ENCODE measurements at places on chromosomes 7 and 10.

DNA sequence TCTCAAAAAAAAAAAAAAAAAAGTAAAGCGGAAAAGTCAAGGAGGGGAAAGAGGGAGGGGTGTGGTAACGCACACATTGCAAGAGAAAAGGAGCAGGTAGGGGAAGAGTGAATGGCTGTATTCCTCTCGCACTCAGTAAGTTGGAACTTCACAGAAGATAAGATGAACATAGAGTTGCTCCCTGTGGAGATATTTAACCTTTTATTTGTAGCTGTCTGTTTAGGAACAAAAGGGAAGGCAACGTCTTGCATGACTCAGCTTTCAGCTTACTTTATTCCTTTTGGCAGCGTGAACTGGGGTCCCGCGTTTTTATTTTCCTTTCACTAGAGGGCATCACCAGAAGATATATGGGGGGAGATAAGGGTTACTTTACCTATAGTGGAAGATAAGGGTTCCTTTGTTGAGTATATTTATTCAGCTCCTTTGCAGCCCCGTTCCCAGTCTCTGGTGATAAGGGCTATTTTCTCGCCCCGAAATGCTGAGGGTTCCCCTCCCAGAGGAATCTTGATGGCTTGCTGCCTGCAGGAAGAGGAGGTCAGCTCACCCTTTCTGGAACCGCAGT is 78.5 kb downstream of the APBB1IP start:
- peak; percentile 68 for DNase-seq

GRCh38 chr7:22860784-22861482 is 38.3 kb upstream of the TOMM7 start:
- no peak for DNase-seq

DNA sequence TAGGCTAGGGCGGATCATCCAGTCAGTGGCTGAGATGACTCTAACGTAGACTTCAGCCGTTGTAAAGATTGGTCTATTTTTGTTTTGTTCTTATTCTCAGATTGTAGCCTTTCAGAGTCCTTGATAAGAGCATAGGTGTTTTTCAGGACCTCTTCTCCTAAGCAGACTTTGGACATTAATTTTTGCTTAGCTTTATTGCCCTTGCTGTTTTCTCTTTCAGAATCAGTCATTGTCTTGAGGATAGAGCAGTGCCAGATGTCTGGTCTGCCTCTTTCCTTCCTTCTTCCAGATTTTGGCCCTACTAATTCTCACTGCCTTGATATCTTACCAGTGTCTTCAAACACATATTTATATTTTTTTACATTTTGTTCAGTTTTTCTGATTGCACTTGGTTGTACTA is 49.5 kb downstream of the C1GALT1 start:
- no peak for DNase-seq

- no peak for DNase-seq
These were observed 53.4 kb upstream of the KIF5B start for GRCh38 chr10:32109603-32110002.

DNA sequence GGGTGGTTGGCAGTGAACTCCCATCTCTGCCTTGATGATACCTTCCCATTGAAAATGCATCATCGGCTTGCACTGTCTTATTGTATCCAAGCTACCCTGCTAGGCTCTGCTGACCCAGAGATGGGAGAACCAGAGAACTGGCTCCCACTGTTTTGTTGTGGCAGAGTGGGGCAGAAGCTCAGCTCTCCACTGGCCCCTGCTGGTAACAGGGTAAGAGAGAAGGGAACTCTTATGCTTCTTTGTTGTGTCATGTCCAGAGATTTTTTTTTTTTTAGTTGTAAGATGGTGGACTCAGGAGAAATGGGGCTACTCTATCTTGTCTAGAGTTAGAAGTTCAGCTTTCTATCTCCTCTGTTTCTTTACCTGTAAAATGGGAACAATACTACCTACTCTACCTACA is 100.5 kb upstream of the SDK1 start:
- no peak for DNase-seq

DNA sequence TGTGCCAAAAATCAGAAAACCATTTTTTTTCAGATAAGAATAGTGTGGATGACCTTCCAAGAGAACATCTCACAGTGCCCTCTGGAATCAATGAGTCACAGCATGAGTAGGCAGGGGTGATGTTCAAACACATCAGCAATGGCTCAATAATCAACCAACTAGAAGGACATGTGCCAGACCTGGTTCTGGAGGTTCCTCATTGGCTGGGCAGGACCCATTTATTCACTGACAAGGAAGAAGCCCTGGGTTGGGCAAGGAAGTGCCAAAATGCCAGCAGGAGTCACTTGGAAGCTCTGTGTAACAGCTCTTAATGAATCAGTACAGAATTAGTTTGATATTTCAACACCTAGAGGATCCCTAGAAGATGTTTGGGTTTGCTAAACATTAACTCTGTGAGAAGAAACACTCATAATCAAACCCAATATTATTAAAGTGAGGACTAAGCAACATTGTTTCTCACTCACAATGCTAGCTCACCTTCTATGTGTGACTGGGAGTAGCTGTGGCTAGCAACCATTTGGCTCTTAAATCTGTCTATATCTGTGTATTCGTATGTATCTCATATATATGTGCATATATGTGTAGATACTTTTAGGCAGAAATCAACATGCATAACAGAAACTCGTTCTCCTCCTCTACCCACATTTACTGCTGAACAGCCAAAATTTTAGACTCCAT is 72.3 kb upstream of the APBB1IP start:
- DNase-seq, result no peak

- DNase-seq, result no peak
These were observed 209.3 kb downstream of the MTERF1 start for GRCh38 chr7:91671245-91671644.

DNA sequence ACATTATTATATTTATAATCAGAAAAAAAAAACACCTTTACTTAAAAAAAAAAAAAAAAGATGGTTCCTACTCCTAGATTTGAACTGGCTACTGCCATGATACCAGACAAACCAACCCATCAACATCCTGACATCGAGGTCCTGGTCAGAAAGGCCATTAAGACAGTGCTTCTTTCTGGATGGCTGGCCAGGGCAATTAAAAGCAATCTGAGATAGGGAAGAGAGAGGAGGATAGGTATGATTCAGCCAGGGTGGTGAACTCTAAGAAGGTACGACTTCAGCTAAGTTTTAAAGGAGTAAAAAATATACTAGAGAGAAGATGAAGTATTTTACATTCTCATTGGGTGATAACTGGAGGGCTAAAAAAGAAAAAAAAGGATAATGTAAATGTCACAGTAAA is 139.0 kb downstream of the DOCK4 start:
- DNase-seq, result no peak

DNA sequence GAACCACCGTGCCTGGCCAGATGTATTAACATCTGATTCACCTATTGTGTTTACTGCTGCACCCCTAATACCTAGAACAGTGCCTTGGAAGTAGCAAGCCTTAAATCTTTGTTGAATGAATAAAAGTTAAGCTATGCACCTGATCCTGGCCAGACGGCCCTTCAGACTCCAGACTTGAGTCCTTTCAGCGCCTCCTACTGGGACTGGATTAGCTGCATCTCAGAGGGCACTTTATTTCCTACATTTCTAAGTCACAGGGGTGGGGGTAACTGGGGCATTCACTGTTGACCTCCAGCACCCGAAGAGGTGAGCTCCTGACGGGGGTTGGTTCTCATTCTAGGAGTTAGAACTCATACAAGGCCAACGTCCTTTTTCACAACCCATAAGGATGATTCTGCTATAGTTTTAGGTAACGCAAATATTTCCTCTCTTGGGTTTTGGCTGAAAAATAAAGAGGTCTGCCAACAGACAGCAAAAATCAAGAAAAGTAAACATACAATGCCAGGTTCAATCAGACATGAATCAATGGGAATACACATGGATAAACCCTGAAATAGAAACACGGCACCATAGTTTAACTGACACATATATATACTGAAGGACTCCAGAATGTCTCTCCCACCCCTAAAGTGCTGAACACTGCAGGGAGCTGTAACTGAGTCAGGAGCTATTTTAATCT is 48.0 kb upstream of the DLG5 start:
- DNase-seq, result no peak

- no peak for DNase-seq
These were observed 19.8 kb upstream of the FAM133B start for GRCh38 chr7:92609921-92610518.

- DNase-seq, result no peak
These were observed 50.7 kb downstream of the PDGFA start for GRCh38 chr7:468681-469562.

DNA sequence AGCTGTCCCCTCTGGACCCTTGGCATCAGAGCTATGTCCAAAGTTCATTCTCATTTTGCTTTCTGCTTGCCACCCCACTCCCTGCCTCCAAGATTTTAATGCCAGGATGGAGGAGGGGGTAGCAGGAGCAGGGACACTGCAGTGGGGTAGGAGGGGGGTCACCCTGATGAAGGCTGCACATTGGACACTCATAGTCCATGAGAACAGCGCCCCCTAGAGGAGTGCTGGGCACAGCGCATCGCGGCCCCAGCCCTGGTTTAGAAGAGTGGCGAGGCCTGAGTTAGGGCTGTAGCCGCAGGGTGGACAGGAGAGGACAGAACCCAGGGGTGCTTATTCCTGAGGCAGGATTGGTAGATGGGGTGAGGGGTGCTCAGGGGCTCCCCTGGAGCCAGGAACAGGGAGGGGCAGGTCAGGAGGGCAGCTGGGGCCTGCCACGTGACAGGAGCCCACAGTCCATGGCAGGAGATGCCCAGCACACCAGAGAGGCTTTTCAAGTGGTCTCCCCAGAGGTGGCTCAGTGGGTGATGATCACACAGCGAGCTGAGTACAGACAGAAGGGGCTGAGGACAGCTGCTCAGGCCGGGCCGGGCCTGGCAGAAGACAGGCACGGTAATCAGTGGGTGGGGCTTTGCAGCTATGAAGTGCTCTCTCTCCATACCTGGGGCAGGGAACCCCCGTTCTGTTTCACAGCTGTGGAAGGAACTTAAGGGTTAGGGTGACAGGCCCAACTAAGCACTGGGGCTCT is 71.4 kb downstream of the NEURL1 start:
- no peak for DNase-seq

DNA sequence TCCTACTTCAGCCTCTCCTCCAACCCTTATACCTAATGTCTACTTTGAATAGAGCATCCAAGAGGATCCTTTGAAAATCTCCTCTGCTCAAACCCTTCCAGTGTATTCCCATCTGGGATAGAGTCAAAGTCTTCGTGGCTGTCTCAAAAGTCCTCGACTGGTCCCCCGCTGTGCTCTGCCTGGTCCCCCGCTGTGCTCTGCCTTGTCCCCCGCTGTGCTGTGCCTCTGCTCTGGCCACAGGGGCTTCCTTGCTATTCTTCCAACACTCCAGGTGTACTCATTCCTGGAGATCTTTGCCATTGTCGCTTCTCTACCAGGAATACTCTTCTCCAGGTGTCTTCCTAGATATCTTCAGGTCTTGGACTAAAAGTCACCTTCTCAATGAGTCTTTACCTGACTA is 36.1 kb upstream of the COMMD3 start:
- DNase-seq, result no peak

DNA sequence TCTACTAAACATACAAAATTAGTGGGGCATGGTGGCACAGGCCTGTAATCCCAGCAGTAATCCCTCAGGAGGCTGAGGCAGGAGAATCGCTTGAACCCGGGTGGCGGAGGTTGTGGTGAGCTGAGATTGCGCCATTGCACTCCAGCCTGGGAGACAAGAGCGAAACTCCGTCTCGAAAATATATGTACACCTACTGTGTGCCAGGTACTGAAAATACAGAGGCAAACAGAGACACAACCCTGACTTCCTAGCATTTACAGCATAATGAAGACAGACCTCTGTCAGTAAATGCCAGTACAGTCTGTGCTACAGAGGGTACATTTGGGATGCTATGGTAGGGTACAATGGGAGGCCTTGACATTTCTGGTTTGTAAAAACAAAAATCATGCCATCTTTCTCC is 66.6 kb downstream of the ABCC2 start:
- DNase-seq, result no peak

DNA sequence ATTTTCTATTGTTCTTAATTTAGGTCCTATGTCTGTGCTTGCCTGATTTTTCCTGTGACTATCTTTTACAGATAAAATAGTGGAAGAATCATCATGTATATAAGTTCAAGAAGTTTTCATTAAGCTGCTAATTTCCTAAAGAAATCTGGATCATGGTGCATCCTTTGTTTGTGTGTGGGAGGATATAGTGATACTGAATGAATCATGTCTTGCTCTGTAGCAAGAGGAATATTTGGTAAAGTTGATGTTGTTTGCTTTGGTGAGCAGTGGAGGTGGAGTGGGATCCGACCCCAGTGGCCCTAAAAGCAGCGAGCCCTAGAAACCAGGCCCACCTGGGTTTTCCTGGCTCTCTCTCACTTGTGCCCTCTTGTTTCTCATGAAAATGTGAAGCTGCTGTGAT is 83.7 kb downstream of the CCNY start:
- no peak for DNase-seq

- no peak for DNase-seq
These were observed 8.7 kb downstream of the ESYT2 start for GRCh38 chr7:158820656-158821055.

DNA sequence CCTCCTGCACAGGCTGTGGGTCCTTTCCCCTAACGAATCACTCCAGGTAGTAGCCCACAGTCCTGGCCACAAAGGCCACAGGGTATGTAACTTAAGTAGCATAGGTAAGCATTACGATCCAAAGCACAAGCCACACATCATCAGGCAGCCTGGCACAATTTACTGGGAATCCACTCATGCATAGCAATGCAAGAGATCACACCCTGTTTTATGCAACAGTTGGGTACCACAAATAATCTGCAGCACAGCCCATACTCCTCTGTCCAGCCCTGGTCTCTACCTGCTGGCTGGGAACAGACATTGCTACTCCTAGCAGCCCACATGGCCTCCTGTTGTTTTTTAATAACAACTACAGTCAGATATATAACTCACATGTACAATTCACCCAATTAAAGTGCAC is 34.3 kb downstream of the SRPK2 start:
- DNase-seq, result no peak

GRCh38 chr7:138064856-138065357 is 11.4 kb upstream of the AKR1D1 start:
- DNase-seq, result no peak

- no peak for DNase-seq
These were observed 135.2 kb downstream of the GPR37 start for GRCh38 chr7:124630395-124630794.

DNA sequence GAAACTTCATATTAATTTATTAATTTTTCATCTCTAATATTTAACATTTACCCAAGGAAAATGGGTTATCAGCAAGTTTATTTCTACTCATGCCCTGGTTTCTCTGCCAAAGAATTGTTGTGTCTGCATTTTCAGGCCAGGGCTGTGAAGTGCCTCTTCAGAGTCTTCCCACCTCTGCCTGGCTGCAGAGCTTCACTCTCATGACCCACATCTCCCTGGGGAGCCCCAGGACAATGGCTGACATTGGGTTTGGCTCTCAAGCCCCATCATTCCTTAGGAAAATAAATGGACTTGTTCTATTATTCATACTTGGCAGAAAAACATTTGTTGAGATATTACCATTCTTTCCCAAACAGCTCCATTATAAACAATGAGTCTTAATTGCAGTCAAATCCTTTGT is 30.3 kb downstream of the CACNA2D1 start:
- DNase-seq, result no peak

GRCh38 chr10:67666416-67667034 is 29.5 kb downstream of the CTNNA3 start:
- DNase-seq, result no peak

GRCh38 chr7:154867068-154867467 is 135.9 kb downstream of the PAXIP1 start:
- no peak for DNase-seq
